ENCODE measurements at places on chromosomes 5 and 9.

- DNase-seq: no peak
These were observed 255.5 kb downstream of the ARRDC3 start for GRCh38 chr5:91127456-91128081.

- DNase-seq: no peak
These were observed 14.4 kb downstream of the IDNK start for GRCh38 chr9:83637389-83637788.

GRCh38 chr5:177006265-177006972, at the start of gene UIMC1:
UIMC1 (minus strand) TSS chr5:177006779; CDS start chr5:176982615, 24,164 bp downstream.
- DNase-seq: peak; percentile 95

DNA sequence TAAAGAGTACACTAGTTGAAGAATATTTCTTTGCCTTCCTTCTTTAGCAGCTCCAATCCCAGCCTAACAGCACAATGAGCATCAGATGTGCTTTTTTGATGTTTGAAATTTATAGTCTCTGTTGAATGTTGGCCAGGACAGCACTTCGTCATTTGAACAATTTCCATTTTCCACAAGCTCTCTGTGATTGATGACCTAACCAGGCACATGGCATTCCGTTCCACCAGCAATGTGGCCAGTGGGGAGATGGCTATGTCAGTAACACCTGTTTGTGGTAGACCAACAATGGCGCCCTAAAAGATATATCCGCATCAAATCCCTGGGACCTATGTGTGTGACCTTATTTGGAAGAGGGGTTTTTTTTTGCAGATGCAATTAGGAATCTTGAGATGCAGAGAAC, 66.8 kb downstream of the PALM2AKAP2 start:
- no peak for DNase-seq

DNA sequence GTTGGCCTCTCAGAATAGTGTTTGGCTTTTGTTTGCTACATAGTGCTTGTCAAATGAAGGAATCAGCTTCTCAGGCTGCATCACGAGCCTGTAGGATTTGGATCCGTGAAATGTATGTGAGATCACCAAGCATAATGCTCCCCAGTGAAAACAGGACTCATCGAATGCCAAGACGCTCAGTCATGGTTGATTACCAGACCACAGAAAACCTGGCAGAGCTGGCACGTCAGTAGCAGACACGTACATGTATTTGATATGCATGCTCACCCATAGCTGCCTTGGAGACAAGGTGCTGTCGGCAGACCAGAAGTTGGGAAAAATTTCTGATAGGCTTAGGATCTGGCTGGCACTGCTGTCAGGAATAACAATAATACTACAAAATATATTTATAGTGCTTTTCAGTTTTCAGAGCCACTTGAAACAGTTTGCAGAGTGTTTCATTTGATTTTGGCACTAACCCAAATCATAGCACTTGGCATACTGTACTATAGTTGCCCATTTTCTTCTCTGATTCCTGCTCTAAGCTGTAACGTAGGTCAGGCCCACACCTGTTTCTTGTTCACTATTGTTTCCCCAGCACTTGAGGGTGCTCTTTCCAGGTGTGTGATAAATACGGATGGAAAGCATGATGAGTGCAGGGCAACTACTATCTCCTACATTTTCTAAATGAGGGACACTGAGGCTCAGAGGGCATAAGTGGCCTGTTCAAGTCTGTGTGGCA, 226.1 kb downstream of the NR3C1 start:
- DNase-seq: peak; percentile 54

GRCh38 chr5:111271885-111272284, 47.7 kb downstream of the CAMK4 start:
- DNase-seq: no peak

DNA sequence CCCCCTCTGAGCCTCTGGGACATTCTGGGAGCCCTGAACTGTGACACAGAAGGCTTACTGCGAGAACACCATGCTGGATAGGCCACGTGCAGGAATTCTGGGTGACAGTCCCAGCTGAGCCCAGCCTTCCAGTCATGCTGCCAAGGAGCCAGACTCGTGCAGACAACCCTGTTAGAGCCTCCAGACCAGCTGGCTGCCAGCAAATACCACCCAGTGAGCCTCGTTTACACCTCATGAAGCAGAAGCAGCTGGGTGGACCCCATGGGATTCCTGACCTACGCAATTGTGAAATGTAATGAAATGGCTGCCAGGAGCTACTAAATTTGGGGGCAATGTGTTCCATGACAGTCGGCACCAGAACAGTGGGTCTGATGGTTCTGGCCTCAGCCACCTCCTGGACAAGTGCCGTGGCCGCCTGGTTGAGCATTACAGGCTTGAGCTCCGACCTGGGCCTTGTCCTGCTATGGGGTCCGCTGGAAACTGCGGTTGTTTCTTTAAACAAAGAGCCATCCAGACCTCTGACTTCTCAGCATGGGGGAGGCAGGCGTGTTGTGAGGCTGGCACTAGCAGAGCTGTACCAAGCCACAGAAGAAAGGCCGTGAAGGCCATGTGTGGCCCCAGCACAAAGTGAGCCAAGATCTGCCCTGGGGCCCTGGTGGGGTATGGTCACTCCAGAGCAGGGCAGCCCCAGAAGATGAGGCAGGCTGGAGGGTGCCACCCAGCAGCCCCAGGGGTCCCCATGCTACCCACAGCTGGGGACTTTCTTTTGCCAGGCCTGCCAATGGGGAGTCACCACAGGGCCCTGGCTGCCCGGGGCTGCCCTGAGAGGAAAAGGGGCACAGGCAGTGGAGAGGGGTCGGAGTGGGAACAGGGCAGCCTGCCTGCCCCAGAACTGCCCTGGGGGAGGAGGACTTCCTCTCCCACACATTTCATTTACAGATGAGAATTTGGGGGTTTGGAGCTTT, 19.3 kb upstream of the RXRA start:
- no peak for DNase-seq

DNA sequence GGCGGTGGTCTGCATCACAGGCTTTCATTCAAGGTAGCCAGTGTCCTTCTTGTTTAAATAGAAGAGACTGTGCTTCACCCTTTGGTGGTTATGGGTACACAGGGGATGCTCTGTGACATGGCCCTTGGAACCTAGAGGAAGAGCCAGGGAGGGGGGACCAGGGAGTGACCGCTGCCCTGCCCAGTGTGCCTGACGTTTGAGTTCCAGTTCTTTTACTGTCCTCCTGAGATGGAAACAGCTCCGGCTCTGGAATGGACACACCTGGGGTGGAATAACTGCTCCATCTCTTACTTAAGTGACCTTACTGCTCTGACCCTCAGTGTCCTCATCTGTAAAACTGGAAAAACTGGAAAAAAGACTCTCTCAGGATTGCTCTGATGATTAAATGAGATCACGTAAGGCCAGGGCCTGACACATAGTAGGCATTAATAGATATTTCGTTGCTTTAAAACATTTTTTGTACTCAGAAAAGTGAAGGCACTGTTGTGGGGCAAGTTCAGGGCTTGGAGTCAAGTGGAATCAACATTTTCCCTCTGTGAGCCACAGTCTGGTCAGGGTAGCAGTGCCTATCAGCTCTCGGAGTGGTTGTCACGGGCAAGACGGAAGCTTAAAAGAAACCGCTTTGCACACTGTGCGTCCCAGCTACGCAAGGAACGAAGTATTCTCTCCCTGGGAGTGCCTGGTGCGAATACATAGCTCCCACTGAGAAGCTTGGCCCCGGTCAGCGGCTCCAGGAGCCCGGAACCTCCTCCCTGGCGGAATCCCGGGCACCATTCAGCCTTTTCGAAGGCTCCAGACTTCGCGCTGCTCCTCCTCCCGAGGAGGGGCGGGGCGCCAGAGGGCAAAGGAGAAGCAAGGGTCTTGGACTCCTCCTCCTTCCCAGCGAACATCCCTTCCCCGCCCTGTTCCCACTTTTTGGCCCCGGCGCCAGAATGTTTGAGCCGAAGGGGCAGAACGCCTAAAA, 5.8 kb downstream of the POU4F3 start:
- peak; percentile 6 for DNase-seq

GRCh38 chr9:95515272-95516113, 1.3 kb downstream of the PTCH1 start:
- peak; percentile 34 for DNase-seq

All from RPMI8226 (cell line).